ENCODE measurements at places on chromosomes 1 and 21. TPM values are rescaled to one million over a fixed set of nuclear protein-coding genes. Genes with fewer than 3 reads are reported as not detected.

MARK1 gene
- 1.3 TPM for total RNA-seq

UBL4B gene
- not detected for total RNA-seq

AADACL3 gene
- not detected for total RNA-seq

ITLN2 gene
- total RNA-seq, result not detected

JTB gene
- total RNA-seq, result 120 TPM

LMX1A gene
- total RNA-seq, result not detected

CHI3L2 gene
- 0.12 TPM for total RNA-seq

NCAM2 gene
- 5.5 TPM for total RNA-seq

CCDC17 gene
- total RNA-seq, result 0.53 TPM

CFAP74 gene
- total RNA-seq, result not detected

SLC6A17 gene
- total RNA-seq, result 1.6 TPM

WNT9A gene
- 0.44 TPM for total RNA-seq

MSH4 gene
- total RNA-seq, result 0.06 TPM

NDUFS5 gene
- total RNA-seq, result 785 TPM

OR2L3 gene
- not detected for total RNA-seq

HSF2BP gene
- 1.2 TPM for total RNA-seq

ANGPTL7 gene
- total RNA-seq, result not detected

SIKE1 gene
- 63.1 TPM for total RNA-seq

CGN gene
- total RNA-seq, result under 0.01 TPM

MYOM3 gene
- 0.13 TPM for total RNA-seq

SMCP gene
- total RNA-seq, result not detected

LRRC38 gene
- 0.50 TPM for total RNA-seq

MATN1 gene
- total RNA-seq, result 0.26 TPM

SHE gene
- 0.93 TPM for total RNA-seq

PPP1R15B gene
- total RNA-seq, result 19.4 TPM

CLEC20A gene
- total RNA-seq, result not detected

IVL gene
- total RNA-seq, result not detected

MEGF6 gene
- 142 TPM for total RNA-seq
